ENCODE measurements at places on chromosomes 2 and 18.
A peak's percentile ranks its signal among the peaks of the same experiment; 100 is the strongest.

DNA sequence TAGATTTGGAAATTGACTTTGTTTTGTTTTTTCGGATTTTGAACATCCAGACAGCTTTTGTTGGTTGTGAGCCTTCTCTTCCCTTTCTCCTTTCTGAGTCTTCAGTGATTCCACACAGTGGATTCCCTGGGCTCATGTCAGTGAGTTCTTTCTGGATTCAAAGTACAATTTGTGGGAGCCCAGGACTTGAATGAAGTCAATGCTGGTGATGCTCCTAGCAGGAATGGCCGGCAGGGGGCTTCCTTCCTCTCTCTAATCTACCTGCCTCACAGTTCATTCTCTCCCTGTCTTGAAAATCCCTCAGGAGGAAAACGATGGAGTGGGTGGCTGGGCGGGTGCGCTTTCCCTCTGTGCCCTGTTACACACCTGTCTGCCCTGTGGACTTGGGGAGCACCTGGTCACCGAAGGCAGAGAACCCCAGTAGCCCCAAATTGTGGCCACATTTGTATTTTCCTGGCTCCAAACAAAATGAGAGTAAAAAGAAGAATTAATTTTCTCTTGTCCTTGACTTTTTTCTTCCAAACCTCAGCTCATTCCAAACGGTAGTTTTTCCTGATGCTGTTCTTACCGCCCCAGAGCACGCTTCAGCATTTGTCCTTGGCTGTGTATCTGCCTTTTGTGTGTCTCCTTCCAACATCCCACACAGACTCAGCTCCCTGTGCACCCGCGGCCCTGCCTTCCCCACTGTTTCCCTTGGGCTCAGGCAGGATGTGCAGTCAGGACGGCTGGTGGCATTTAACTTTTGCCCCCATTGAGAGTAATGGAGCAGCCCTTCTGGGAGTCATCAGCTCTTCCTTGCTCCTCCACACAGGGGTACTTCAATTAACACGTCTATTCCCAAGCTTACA is 86.6 kb downstream of the MARCO start:
- H3K36me3 ChIP-seq: no peaks in the 10 kb centered on the region
- H3K27me3 ChIP-seq: peaks cover 10% of the 10 kb centered on the region
- no peaks in the 10 kb centered on the region for H3K4me1 ChIP-seq
- no peak overlapping the region for H3K27ac ChIP-seq

DNA sequence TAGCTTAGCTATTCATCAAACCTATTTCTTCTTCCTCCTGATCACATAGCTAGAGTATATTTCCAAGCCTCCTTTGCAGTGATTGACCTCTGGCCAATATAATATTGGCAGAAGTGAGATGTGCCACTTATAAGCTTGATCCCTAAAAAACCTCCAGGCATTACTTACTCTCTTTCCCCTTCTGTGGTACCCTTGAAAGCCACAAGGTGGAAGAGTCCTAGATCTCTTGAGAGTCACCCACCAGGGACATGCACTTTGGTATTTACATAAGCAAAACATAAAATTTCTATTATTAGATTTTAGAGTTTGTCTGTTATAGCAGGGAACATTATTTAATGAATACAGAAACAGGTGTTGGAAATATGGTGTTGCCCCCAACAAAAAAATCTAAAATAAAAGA is 112.0 kb downstream of the EXOC6B start:
- H3K4me3 ChIP-seq: no peak overlapping the region
- peaks cover 13% of the 10 kb centered on the region for H3K36me3 ChIP-seq
- no peaks in the 10 kb centered on the region for H3K27me3 ChIP-seq
- no peaks in the 10 kb centered on the region for H3K4me1 ChIP-seq
- H3K27ac ChIP-seq: no peak overlapping the region
- DNase-seq: no peak

DNA sequence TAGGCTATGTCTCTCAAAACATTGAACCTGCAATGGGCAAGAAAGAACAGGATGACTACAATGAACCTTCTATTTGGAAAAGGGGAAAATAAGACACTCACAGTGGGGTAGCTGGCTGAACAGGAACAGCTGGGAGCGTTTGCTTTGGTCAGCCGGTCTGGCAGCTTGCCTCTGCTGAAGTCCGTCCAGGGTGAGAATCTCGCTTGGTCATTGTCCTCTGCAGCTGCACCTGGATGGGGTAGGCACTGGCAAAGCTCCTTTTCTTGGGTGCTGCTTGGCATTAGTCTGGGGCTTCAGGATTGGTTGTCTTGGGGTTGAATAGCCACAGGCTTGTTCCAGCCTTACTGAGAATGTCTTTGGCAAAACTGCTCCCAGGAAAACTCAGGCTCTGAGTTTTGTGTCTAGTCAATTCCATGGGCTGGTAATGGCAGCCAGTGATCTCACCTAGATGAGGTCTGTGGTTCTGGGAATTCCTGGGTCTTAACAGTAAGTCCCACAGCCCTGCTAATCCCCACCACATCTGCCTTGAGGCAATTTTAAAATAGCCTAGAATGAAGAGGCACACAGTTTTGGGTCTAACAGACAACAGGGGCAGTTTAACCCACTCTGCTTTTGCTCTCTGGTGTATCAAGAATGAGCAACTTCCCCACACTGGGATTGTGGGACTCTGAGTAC is 13.4 kb downstream of the NEDD4L start:
- peaks cover 2% of the 10 kb centered on the region for H3K27me3 ChIP-seq
- H3K27ac ChIP-seq: no peak overlapping the region
- H3K36me3 ChIP-seq: no peaks in the 10 kb centered on the region
- no peak overlapping the region for H3K4me3 ChIP-seq
- no peaks in the 10 kb centered on the region for H3K4me1 ChIP-seq

GRCh38 chr2:181715033-181715630 is 34.8 kb upstream of the NEUROD1 start:
- DNase-seq: peak; percentile 84
- no peak overlapping the region for H3K4me3 ChIP-seq
- H3K27ac ChIP-seq: no peak overlapping the region
- H3K4me1 ChIP-seq: no peaks in the 10 kb centered on the region
- H3K36me3 ChIP-seq: no peaks in the 10 kb centered on the region
- H3K27me3 ChIP-seq: no peaks in the 10 kb centered on the region

- DNase-seq: no peak
- no peaks in the 10 kb centered on the region for H3K36me3 ChIP-seq
- H3K4me1 ChIP-seq: no peaks in the 10 kb centered on the region
- H3K27me3 ChIP-seq: peaks cover 27% of the 10 kb centered on the region
Observed at GRCh38 chr2:176399074-176399598, 129.9 kb downstream of the MTX2 start.

DNA sequence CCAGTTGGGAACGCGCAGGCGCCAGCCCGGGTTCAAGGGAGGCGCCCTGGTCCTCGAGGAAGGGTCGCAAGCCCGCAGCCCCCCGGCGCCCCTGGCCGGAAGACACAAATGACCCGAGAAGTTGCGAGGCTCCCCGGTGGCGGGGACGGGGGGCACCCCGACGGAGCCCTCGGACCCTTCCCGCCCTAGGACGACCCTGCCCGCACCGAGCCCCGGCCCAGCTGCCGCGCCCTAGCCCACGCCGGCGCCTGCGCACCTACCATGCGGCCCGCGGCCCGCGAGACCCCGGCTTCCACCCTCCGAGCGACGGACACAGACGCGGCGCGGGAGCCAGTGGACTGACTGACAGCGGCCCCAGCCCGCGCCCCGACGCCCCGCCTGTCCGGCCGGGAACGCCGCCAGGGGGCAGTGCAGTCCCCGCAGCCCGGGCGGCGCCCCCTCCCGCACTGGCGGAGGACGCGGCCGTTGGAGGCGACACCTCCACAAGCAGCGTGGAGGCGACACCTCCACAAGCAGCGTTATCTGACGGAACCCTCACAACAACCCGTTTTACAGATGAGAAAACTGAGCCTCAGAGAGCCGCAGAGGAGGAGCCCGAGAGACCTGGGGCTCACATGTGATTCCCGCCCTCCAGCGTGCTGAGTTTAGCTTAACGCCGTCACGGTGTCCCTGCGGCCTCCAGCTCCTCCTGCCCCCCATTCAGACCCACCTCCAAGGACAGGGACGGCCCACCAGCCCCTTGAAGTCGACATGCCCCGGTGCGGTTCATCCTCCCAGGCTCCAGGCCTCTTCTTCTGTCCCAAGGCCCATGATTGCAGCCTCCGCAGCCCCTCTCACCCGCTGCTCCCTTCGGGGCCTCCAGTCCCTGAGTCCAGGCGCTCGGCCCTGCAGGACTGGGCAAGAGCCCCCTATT is at the start of gene NMUR1:
Gene NMUR1, minus strand, starts transcription at position 347 of the 913 bp plus-strand sequence. Its CDS starts 84 bp downstream, at position 263.
- H3K27ac ChIP-seq: no peak within 1 kb of the TSS
- no peaks in the 10 kb centered on the region for H3K36me3 ChIP-seq

DNA sequence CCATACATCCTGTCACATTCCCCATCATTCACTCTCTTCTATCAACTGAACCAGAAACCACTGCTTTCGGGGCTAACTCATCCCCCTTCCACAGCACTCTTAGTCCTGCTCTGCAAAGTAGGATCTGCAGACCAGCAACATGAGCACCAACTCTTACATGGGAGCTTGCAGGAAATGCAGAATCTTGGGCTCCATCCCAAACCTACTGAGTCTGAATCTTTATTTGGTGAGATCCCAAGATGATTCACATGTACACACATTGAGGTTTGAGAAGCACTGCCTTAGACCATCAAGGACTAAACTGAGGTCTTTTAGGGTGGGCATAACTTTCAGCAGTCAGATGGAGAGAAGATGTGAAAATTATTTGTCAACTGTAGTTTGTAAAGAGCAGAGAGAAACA is 235.6 kb upstream of the EPHA4 start:
- H3K27ac ChIP-seq: no peak overlapping the region
- no peak overlapping the region for H3K4me3 ChIP-seq
- peaks cover 2% of the 10 kb centered on the region for H3K27me3 ChIP-seq
- no peak for DNase-seq
- no peaks in the 10 kb centered on the region for H3K36me3 ChIP-seq

- H3K4me3 ChIP-seq: peak overlapping the region; percentile 49
- peak; percentile 13 for DNase-seq
- H3K27me3 ChIP-seq: peaks cover 52% of the 10 kb centered on the region
- peaks cover 3% of the 10 kb centered on the region for H3K36me3 ChIP-seq
- peaks cover 7% of the 10 kb centered on the region for H3K4me1 ChIP-seq
- no peak overlapping the region for H3K27ac ChIP-seq
Observed at GRCh38 chr18:31041271-31042083, 1.1 kb downstream of the DSC3 start.

GRCh38 chr2:105166688-105167087 is 74.9 kb upstream of the GPR45 start:
- no peak for DNase-seq
- H3K36me3 ChIP-seq: no peaks in the 10 kb centered on the region
- H3K4me1 ChIP-seq: no peaks in the 10 kb centered on the region
- no peak overlapping the region for H3K27ac ChIP-seq
- no peak overlapping the region for H3K4me3 ChIP-seq

DNA sequence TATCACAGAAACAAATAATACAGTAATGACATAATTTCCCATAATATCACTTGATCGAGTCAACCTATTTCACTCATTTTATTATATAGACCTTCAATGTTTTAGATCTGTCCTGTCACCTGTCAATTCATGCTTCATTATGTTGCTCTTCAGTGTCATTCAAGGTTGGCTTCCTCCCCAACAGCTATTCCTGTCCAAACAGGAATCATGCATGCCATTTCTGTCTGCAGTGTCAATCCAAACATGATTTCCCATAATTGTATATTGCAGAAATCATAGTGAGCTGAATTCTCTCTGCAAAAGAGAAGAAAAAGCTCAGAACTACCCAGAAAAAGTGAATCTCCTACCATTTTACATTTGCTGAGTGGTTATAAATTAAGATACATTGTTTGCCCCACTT is 628.6 kb downstream of the NR4A2 start:
- no peak for DNase-seq
- no peaks in the 10 kb centered on the region for H3K27me3 ChIP-seq
- no peak overlapping the region for H3K4me3 ChIP-seq
- H3K36me3 ChIP-seq: no peaks in the 10 kb centered on the region
- no peaks in the 10 kb centered on the region for H3K4me1 ChIP-seq
- no peak overlapping the region for H3K27ac ChIP-seq

DNA sequence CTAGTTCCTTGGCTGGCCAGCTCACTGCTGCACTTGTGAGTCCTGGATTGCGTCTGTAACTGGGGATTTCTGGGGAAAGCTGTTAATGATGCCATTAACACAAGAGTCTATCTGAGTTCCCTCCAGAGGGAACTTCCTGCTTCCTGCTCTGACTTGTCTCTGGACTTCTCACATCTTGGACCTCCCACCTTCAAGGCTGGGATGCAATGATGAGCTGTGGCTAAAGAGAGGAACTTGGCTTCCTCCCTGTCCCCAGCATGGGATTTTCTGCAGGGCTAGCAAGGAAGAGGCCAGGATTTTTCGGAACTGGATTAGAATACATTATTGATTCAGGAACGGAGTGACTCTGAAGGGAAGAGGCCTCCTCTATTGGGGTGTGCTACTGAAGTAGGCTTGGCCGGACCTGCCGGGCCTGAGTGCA is 155.5 kb downstream of the CLIP4 start:
- H3K36me3 ChIP-seq: no peaks in the 10 kb centered on the region
- no peak overlapping the region for H3K27ac ChIP-seq

- H3K4me3 ChIP-seq: no peak overlapping the region
- H3K4me1 ChIP-seq: peaks cover 2% of the 10 kb centered on the region
- H3K27me3 ChIP-seq: no peaks in the 10 kb centered on the region
- no peak for DNase-seq
Observed at GRCh38 chr2:45909677-45910191, 258.3 kb downstream of the PRKCE start.

DNA sequence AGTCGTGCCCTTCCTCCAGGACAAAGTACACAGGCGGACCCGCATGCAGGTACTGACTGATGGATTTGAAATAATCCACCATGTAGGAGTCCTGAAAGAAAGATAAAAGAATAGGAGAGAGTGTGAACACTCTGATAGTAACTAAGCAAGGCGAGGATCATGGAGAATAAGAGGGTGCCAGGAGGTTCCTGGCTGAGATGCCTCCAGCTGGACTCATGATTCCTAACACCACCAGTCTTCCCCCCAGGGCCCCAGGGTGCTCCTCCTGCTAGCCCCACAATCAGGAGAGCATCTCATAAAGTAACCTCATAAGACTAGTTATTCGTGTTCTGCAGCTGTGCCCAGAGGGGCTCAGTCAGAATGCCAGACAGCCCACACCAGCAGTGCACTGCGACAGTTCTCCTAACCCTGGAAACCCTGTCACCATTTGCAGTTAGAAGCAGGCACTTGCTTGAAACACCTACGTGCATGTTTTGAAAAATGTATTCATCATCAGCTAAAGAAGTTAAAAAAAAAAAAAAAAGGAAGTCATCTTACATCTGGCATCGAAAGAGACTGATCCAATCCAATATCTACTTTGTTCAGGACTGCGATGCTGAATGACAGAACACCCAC is 36.7 kb downstream of the RMC1 start:
- H3K27ac ChIP-seq: peak overlapping the region; percentile 82
- peak; percentile 23 for DNase-seq
- no peak overlapping the region for H3K4me3 ChIP-seq
- H3K36me3 ChIP-seq: peaks cover 71% of the 10 kb centered on the region
- peaks cover 31% of the 10 kb centered on the region for H3K4me1 ChIP-seq
- no peaks in the 10 kb centered on the region for H3K27me3 ChIP-seq

- DNase-seq: no peak
- no peak overlapping the region for H3K27ac ChIP-seq
- no peaks in the 10 kb centered on the region for H3K27me3 ChIP-seq
- H3K4me1 ChIP-seq: no peaks in the 10 kb centered on the region
- no peaks in the 10 kb centered on the region for H3K36me3 ChIP-seq
- H3K4me3 ChIP-seq: no peak overlapping the region
Observed at GRCh38 chr18:60448487-60449267, 76.1 kb upstream of the MC4R start.

GRCh38 chr2:42085706-42086487 is 38.1 kb downstream of the PKDCC start:
- H3K4me3 ChIP-seq: no peak overlapping the region
- no peaks in the 10 kb centered on the region for H3K27me3 ChIP-seq
- H3K27ac ChIP-seq: no peak overlapping the region

GRCh38 chr18:59372975-59373374 is 13.9 kb upstream of the LMAN1 start:
- H3K4me3 ChIP-seq: no peak overlapping the region
- no peaks in the 10 kb centered on the region for H3K36me3 ChIP-seq
- peaks cover 7% of the 10 kb centered on the region for H3K4me1 ChIP-seq
